ENCODE measurements at places on chromosomes 11 and 22.

GRCh38 chr11:127252321-127252720, 251.8 kb upstream of the KIRREL3 start:
- DNase-seq: no peak

- DNase-seq: no peak
Measured at GRCh38 chr11:1117992-1118391, 39.8 kb upstream of the MUC5AC start.

GRCh38 chr11:130778705-130779104, 137.6 kb downstream of the SNX19 start:
- DNase-seq: no peak

DNA sequence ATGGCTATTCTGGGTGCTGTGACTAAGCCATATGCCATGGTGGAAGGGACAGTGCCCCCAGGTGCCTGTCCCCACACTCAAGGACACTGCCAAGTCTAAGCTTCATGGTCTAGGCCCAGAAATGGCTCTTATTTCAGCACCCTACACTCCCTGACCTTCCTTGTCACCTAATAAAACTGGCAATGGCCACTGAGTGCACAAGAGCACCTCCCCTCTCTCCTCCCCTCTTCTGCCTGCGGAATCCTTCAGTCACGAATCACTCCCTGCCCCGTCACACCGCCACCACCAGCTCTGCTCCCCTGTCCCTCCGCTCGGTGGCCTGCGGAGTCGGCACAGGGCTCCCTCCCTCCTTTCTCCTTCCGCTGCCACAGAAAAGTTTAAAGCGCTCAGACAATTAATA, 19.0 kb upstream of the LMO1 start:
- no peak for DNase-seq

DNA sequence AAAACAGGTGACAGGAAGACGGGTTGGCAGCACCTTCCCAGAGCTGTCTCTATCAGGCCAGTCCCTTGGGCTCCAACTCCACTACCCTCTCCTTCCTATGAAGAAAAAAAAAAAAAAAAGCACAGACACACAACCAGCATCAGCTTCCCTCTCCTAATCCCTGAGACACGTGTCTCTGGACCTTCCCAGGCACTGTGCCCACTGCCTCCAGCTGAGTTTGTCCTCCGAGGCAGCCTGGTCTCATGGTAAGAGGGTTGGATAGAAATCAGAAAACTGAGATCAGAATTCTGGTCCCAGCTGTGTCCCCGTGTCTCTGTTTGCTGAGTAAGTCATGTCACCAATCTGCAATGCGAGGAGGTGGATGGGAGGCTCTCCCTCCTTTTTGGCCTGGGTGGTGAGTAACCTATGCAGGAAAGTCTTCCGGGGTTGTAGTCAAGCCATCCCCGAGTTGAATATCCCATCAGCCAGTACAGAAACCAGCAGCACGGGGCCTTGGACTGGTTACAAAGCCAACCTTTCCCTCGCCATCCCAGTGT, 193.7 kb upstream of the TBCEL start:
- DNase-seq: peak; percentile 21

- peak; percentile 98 for DNase-seq
Measured at GRCh38 chr11:64659417-64660144, 63.4 kb downstream of the NRXN2 start.

- peak; percentile 35 for DNase-seq
Measured at GRCh38 chr11:35539256-35539655, 13.8 kb upstream of the PAMR1 start.

DNA sequence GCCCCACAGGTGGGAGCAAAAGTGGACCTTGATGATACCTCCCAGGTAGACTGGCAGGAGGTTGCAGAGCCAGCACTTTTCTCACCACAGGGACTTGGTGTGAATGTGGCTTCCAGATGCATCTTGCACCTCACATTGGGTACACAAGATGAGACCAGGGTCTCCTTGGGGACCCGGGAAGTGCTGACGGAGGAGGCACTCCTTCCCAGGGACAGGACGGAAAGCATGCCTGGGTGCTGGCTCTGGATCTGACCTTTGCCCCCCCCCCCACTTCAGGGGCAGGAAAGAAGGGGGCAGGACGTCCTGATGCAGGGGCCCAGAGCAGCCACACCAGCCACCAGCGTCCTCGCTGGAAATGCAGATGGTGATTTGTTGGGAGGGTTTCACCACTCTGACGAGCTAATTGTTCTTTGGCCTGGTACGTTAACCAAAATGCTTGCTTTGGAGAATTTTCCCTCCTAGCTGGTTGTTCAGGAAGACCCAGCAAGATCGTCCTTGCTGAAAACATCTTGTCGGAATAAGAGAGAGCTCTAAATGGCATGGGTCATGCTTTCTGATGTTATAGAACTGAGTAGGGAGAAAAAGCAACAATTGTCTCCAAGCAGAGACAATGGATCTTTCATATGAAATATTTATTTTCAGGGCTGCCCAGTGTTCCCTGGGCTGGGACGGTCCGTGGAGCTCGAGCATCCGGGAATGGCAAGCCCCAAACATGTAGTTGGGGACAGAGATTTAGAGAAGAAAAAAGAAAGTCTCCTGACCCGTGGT, 74.4 kb upstream of the PPARA start:
- no peak for DNase-seq

- DNase-seq: peak; percentile 90
Measured at GRCh38 chr22:29387921-29388758, at the start of gene AP1B1. Gene AP1B1 (minus strand): TSS chr22:29388570. CDS start chr22:29367243, 21,327 bp downstream.

DNA sequence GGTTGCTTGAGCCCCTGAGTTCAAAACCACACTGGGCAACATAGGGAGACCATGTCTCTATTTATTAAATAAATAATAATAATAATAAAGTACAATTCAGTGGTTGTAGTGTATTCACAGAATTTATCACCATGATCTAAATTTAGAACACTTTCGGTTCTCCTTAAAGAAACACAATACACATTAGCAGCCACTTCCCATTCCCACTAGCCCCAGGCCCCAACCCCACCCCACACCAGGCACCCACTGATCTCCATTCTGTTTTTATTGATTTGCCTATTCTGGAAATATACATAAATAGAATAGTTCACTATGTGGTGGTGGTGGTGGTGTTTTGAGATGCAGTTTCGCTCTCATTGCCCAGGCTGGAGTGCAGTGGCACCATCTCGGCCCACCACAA, 45.7 kb downstream of the BCL2L13 start:
- no peak for DNase-seq

- DNase-seq: no peak
Measured at GRCh38 chr22:28819253-28820096, 19.1 kb upstream of the XBP1 start.

DNA sequence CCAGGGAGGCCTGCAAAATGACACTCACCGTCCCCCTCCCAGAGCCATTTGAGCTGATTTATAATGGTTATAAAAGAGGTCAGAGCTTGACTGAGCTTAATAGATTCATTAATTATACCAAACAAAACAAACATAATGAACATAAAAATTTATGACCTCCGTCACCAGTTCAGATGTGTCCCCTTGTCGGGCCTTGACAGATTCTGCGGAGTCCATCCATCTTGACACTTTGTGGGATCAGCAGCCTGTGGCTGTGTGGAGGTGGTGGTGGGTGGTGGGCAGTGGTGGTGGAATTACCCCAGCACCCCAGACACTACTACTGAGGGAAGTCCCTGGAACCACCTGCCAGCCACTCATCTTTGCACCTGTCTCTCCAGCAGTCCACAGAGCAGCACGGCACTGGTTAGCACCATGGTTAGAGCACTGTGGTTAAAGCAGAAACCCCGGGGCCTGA, 83.5 kb downstream of the DSCAML1 start:
- DNase-seq: no peak

DNA sequence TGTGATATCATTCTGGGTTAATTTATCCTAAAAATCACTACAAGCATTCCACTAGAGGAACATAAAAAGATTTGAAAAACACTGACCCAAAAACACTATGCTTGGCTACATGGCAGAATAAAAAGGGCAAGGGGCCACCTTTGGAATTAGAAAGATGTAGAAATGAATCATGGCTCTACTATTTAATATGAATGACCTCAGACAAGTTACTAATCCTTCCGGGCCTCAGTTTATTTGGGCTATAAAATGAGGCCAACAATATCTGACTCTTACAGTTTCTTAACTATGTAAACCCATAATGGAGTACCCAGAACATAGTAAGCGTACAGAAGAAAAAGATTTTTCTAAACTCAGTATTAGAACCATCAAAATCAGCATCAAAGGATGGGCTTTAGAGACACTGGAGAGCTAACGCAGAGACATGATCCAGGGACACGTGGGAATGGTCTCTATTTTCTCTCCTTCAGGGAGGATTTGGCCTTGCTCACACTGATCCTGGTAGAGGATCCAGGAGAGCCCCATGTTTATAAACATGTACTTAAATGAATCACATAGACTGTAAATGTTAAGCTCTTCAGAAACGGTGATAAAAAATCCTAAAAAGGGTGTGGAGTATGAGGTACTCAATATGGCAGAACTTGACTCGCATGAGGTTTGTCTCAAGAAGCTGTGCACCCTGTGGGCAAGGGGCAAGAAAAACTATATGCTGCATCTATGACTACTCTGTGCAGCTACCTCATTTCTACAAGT, 288.4 kb upstream of the PITPNB start:
- peak; percentile 39 for DNase-seq

DNA sequence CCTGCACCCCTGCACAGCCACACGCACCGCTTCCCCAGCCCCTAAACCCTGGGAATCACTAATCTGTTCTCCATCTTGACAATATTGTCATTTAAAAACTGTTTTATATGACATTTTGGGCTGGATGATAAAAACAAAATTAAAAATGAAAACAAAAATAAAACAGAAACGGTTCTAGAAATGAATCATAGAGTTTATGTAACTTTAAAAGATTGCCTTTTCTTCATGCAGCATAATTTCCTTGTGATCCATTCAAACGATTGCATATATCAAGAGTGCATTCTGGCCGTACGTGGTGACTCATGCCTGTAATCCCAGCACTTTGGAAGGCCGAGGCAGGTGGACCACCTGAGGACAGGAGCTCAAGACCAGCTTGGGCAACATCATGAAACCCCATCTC, 6.6 kb upstream of the FAM118A start:
- DNase-seq: no peak

DNA sequence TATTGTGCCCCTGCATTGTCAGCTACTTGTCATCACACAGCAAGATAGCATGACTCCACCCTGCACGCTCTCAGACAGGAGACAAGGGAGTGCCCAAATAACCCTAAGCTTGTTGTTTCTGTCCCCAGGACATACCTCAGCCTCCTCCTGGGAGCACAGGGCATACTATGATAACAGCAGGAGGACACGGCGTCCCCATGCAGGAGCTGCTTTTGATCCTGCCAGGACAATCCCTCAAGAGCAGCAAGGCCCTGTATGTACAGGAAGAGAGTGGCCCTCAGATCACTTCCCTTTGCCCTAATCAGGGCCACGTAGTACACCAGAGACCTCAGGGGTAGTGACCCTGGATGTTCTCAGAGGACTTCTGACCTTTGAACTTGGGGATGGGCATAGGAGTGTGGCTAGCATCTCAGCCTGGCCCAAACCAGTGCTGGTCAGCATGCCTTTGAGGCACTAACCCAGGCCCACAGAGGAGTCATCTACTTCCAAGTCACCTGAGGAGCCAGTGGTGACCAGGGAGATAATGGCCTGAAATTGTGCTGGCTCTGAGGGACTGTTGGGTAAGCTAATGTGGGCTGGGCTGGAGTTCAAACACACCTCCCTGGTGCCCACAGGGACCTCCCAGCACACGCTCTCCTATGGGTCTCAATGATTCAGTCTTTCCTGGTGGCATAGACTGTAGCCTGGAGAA, 9.2 kb downstream of the APOA4 start:
- no peak for DNase-seq

DNA sequence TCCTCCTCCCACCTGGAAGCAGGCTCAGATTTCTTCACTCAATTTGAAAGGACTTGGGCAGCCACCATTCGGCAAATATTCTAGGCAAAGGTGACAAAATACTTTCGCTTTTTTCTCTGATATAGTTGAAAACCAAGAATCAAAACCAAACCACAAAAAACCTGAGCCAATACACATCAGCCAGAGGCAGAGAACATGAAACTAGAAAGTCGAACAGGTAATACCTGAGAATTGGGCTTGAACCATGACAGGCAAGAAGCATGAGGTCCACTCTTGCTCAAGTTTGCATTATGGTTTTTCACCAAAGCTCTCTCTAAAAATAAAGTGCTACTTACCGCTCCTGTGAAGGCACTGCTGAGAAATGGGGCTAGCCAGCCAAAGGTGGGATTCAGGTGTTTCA, 26.2 kb upstream of the LDLRAD3 start:
- no peak for DNase-seq

DNA sequence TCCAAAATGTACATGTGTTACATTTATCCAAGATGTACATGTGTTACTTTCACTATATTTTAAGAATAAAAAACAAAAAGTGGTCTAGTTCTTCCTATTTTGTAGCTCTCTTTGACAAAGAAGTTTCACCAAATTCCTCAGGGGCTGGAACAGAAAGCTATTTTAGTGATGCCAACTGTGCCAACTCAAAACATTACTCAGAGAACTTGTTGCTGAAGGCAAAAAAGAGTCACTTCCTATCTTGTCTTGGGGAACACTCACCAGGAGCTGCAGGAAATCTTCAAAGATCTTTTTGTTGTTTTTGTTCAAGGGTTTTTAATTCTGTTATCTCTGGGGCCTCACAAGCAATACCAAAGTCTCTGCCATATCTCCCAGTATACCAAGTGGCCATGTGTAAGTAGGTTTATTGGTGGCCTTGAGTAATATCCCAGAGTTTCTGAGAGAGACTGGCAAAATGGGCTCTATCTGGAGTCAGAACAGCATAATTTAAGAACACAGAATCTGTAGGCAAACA, 13.6 kb upstream of the EED start:
- DNase-seq: no peak

DNA sequence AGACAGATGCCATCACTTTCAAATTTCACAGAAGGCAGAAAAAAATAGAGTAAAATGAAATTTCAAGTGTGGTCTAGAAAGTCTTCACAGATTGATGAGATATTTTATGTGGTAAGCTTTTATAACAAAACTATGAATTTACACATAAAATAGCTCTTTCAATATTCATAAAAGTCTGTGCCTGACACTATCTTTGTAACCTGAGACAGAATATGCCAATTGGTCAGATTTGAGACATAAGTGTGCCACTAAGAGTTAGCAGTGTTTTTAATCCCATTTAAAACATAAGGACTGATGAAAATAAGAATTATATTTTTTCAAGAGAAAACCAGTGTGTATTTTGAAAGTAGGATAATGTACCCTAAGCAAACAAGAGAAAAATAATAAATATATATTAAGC, 769.5 kb upstream of the LUZP2 start:
- no peak for DNase-seq

All from fibroblast of skin of scalp (primary cell).